ENCODE measurements at places on chromosomes 2 and 18.

DNA sequence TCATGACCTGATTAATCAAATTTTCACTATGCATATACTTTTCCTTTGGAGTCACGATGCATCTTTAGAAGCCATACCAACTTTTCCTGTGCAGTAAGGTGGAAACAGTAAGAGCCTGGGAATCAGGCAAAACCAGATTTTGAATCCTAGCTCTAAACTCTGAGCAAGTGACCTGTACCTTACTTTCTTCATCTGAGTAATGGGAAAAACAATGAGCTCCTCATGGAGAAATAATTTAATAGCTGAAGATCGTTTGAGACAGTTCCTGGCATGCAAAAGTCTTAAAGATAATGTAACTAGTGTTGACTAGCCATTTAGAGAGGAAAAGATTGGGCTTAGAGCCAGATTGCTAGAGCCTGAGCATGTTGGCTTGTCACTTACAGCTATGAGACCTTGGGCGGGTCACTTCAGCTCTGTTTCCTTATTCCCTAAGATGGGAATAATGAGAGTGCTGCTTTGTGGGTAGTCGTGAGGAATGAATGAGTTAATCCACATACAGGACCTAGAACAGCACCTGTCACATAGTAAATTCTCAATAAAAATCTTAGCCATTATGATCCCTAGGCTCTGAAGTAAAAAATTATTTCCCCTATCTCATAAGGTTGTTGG lies 17.7 kb upstream of the CCNYL1 start:
- no peak for DNase-seq

- DNase-seq = no peak
These were observed 534.8 kb upstream of the CDH7 start for GRCh38 chr18:65215865-65216466.

- no peak for DNase-seq
These were observed 160.6 kb downstream of the RNF144A start for GRCh38 chr2:7077660-7078267.

- no peak for DNase-seq
These were observed 161.2 kb upstream of the XIRP2 start for GRCh38 chr2:166727095-166727494.

GRCh38 chr18:75474332-75474731 lies 46.8 kb upstream of the SMIM21 start:
- no peak for DNase-seq

- no peak for DNase-seq
These were observed 62.4 kb upstream of the LTBP1 start for GRCh38 chr2:32884346-32884745.

GRCh38 chr2:170224692-170225294 lies 46.8 kb downstream of the MYO3B start:
- DNase-seq = peak; percentile 8

DNA sequence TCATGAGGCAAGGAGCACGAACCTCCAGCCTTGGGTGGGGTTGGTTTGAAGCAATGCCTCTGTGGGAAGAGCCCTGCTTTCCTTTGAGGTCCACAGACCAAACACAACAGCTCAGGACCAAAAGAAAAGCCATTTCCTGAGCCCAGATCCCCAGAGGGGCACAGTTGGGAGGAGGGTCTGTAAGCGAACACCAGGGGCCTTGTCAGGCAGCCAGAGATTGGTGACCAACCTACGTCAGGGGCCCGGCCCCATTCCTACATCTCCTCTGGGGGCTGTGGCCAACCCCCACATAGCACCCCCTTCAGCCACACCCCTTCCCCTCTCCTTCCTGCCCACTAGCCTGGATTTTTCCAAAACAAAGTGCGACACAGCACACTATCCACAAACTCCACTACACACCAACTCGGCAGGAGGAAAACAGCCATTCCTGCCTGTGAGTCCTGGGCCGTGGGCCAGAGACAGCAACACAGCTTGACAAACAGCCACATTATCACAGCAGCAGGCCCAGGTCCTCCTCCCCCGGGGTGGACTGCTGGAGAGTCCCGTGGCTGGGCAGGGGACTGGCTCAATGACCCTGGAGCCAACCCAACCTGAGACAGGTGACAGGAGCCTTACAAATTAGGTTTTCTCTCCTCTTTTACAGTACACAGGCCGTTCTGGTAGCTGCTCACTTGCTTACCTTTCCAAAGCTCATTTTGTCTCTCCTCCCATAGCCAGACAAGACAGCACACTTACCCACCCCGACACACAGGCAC lies 98.8 kb downstream of the TNS1 start:
- peak; percentile 56 for DNase-seq

DNA sequence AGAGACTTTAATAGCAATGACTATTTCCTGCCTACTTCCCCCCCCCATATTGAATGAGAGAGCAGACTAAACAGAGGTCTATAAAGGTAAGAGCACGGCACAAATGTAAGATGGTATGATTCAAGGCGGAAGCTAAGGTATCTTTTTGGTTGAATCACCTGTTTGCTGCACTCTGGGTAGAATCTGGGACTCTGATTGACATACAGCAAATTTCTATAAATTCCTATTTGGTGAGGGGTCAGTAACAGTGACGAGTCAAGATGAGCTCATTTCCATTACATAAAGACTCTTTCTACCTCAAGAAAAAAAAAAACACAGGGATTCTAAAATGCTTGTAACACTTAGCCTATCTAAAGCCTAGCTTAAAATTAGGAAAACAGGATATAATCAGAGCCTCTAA lies 297.3 kb downstream of the TNS1 start:
- no peak for DNase-seq

GRCh38 chr2:217724471-217724870 lies 278.3 kb downstream of the TNS1 start:
- DNase-seq = no peak

GRCh38 chr2:45981384-45981930 lies 315.8 kb upstream of the EPAS1 start:
- DNase-seq = no peak

- no peak for DNase-seq
These were observed 43.7 kb upstream of the SEMA4C start for GRCh38 chr2:96913398-96914202.

- no peak for DNase-seq
These were observed 693 bp downstream of the UBE2F start for GRCh38 chr2:237967463-237967951.

DNA sequence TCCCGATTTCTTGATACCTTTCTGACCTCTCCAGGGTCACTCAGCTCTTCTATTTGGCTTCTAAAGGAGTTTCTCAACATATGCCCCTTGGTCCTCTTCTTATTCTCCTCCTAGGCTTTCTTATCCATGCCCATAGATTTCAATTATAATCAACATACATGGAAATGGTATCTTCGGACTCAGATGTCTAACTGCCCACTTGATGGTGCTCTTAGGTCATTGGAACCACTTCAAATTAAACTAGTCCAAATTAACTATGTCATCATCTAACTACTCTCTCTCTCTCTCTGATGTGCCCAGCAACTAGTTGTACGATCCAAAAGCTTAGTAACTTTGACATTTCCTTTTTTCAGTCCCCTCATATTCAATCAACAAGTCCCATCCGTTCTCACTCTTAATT lies 43.2 kb upstream of the GPR75 start:
- no peak for DNase-seq

DNA sequence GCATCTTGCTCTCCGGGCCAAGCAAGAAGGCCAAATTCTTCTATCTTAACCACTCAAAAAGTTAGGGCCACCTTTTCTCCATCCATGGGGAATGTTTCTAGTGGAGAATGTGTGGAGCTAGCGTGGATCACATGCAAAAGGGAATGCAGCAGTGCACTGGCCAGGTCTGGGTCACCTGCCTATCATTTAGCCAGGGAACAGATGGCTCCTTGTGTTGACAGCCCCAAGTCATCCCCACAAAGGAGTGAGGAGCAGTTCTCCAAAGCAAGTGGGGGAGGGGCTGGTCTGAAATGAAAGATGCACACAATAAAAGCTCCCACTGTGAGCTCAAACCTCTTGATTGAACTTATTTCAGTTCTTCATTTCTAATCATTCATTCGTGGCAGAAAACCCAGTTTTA lies 19.1 kb downstream of the EPB41L3 start:
- DNase-seq = no peak

DNA sequence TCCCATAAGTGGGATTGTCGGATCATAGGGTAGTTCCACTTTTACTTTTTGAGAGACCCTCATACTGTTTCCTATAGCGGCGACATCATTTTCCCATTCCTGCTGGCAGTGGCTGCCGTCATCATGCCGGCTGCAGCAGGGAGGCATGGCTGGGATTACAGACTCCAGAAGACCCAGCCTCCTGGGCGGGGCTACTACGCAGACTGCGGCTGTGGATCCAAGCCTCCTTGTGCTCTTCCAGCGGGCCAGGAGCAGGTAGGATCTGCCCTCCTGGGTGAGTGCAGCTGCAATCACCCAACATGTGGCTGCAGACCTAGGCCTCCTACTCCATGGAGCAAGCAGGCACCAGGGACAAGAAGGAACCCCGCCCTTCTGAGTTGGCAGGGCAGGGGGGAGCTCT lies 359.2 kb downstream of the GALR1 start:
- no peak for DNase-seq

DNA sequence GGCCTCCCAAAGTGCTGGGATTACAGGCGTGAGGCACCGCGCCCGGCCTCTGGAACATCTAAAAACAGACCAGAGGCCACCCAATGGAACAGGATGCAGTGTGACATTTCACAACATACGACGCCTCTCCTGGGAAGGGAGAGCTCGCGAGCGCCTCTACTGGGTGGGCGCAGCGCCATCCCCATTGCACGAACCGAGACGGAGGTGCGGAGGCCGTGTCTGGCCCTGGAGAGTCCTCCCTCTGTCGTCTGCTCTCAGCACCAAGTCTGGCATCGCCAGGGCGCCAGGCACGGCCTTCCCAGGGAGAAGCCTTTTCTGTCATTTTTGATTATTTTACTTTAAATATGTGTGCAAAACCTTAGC lies 9.4 kb upstream of the GBX2 start:
- peak; percentile 75 for DNase-seq

DNA sequence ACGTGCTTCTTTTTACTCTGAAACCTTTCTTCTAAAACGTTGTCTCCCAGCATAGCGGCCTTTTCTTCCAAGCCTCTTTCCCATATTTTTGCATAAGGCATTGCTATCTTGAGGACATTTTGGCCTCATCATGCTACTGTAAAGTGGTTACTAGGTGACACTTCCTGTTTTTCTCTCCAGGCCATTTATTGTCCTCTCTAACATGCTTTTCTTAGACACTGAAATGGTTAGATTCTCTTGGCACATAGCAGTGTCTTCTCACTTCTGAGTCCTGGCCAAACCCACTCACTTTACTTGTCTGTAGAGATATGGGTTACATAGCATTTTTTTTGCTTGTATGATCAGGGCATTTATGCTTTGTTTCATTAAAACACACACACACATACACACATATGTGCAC lies 50.1 kb upstream of the KCNH7 start:
- DNase-seq = peak; percentile 49

DNA sequence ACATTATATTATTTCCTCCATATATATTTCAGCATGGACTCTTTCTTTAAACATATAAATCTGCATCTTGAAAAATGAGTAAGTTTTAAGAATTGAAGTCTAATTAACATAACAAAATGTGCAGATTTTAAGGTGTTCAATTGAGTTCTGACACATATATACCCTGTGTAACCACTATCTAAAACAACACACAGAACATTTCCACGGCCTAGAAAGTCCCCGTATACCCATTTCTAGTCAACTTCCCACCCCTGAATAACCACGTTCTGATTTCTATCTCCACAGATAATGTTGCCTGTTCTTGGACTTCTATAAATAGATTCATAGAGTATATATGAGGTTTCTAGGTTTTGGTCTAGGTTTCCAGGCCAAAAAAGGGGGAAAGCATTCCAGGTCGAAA lies 87.5 kb downstream of the AAK1 start:
- DNase-seq = no peak

DNA sequence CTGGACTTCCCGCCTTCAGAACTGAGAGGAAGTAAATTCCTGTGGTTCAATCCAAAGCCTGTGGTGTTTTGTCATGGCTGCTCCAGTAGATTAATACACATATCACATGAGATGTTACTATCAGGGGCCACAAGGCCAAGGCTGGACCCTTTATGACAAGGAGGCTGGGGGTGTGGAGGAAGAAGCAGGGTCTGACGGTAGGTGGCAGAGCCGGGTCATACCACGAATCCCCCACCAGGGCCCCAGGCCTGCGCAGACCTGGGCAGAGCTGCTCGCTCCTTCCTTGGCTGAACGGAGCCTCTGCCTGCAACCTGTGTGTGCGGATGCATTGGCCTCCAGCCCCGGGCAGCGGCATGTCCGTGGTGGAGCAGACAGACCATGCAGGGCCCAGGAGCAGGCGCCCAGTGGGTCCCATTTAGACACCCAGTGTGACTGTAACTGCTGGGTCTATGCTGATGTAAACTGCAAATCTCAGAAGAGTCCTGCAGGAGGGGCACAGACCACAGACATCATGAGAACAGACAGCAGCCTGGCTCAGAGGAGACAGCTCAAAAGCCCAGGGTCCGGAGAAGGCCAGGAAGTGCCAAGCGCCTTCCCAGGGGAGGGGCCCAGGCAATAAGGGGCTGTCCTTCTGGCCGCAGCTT lies 155.2 kb downstream of the PXDN start:
- no peak for DNase-seq

GRCh38 chr2:20365249-20365817 lies 14.7 kb upstream of the PUM2 start:
- DNase-seq = no peak

- peak; percentile 42 for DNase-seq
These were observed 60.0 kb downstream of the RBMS1 start for GRCh38 chr2:160433466-160434140.

- no peak for DNase-seq
These were observed 74.8 kb downstream of the BCL11A start for GRCh38 chr2:60478660-60479059.

DNA sequence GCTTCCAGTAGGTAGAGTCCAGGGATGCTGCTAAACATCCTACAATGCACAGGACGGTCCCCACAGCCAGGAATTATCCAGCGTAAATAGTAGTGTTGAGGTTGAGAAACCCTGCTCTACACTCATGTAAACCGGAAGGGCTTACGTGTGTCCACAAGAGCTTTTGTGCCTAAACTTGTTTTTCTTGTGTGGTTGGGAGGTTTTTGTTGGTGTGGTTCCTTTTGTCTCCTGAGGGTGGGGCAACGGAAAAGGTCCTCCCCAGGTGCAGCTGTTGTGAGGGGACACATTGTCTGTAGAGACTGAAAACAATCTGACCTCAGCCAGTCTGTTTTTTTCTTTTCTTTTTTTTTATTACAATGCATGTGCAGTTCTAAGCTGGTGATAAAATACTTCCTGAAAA lies 72.7 kb upstream of the MGAT5 start:
- DNase-seq = peak; percentile 54

DNA sequence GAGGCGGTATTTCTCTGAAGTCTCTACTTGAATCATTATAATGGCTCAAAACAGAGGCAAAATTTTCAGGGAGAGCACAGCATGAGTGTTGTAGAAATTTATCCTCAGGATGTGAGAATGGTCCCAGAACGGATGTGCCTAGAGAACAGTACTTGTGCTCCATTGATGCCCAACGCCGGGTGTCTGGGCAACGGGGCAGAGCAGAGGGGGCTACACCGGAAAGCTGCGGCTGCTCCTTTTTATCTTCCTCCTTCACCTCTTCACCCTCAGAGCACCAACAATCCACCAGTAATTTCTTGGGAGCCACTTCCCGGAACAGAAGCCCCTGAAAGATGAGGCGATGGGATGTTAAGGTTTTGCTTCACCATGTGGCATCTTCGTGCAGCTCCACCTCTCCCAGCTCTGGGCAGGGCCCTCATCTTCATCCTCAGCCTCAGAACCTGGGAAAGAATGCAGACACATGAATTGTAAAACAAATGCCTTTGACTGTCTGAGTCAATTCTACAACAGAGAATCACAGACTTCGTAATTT lies 71.5 kb downstream of the PTGR3 start:
- no peak for DNase-seq

GRCh38 chr2:134714228-134714627 lies 4.6 kb downstream of the TMEM163 start:
- DNase-seq = no peak

All from NCI-H2029 (cell line).